Stimulated activated CD8-positive, alpha-beta memory T cell treated with anti-CD3 and anti-CD28 coated beads, Interleukin-4, amount 100 ng/mL, for 4 hours (primary cell): ENCODE measurements at places on chromosomes 11 and 22.

GRCh38 chr11:69582756-69583467, 58.0 kb upstream of the CCND1 start:
- DNase-seq, result no peak

- DNase-seq, result no peak
These were observed 4.9 kb upstream of the TMEM132A start for GRCh38 chr11:60919320-60919719.

GRCh38 chr11:63738720-63739360, 29.7 kb downstream of the ZFTA start:
- peak; percentile 48 for DNase-seq

DNA sequence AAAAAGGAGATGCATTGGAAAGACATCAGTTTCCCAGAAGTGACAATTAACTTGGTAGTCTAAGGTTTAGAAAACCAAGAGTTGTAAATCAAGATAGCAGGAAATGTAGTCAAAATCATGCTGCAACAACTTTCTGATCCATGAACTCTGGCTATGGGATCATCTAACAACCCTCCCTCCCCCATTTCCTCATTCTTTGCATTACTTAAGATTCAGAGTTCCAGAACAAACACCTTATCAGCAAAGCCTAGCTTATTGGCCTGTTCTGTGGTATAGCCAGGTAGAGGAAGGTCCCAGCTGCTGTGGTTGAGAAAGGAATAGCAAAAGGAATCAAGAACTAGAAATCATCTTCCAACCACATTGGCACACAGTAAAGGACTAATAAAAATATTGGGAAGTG, 651.1 kb downstream of the METTL15 start:
- DNase-seq, result no peak

- no peak for DNase-seq
These were observed 412.3 kb upstream of the KIRREL3 start for GRCh38 chr11:127412722-127413380.

- no peak for DNase-seq
These were observed 124.9 kb downstream of the GALNT18 start for GRCh38 chr11:11496879-11497278.

GRCh38 chr22:18077087-18077638, 627 bp upstream of the PEX26 start:
- DNase-seq, result no peak

DNA sequence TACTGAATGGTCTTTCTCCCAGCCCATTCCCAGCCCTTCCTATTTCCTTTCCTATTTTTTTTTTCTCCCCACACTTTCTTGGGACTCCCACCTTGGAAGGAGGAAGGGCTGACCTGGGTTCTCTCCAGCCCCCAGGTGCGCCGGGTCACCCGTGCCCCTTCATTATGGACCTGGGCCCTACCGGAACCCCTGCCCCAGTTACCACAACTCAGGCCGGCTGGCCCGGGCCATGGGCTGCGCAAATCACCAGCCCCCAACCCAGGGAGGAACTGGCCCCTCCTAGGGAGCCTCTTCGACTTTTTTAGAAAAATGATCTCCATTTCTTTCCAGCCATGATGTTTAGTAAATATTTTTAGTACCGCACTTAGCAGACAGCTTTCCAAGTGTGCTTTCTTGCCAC, 62.2 kb downstream of the MORC2 start:
- DNase-seq, result no peak

- DNase-seq, result no peak
These were observed 386.6 kb upstream of the NARS2 start for GRCh38 chr11:78961247-78961646.

DNA sequence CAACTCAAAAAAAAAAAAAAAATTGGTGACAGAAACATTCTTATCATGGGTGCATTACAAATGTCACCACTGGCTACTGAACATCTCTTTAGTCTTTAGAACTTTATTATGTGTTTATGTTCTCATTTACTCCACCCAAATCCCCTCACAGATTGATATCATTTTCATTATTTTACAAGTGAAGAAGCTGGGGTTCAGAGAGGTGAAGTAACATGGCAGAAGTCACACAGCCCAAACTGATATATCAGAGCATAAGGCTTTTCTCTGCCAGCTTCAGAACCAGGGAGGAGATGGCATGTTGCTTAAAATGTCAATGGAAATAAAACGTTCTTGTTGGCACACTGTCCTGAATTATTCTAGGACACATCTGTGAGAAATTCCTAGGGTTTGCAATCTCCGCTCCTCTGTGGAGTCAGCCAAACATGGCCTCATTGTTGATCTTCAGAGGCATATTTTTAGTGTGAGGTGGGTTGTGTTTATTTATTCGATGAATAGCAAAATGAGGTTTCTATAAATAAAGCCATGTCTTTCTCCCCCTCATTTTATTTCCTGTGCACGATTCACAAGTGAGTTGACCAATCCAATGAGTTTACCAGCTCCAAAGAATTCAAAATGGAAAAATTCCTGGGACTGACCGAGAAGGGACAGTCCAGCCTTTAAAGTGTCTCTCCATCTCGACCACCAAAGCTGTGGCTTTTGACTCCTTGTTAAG, 72.9 kb upstream of the ANO1 start:
- DNase-seq, result no peak
